NCI-H526 treated with DMSO at 0.1 percent for 48 hours (cell line): ENCODE measurements at places on chromosomes 5 and 9.

GRCh38 chr5:132480546-132480892, 10.1 kb downstream of the IRF1 start:
- DNase-seq, result no peak

DNA sequence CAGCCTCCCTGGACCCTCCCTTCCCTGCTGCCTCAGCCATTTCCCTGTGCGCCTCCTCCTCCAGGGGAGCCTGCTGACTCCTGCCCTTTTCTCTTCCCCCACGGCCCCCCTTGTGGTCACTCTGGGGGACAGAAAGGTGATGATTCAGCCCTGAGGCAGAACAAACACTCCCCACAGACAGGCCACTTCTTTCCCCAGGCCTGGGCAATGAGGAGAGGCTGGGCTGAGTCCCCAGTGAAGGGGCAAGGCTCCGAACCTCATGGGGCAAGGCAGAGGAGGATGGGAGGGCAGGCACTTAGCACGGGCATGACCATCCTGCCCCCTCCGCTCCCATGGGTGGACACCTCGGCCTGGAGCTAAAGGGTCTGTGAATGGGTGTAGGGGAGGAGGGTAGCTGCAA, 21.0 kb downstream of the CSF1R start:
- no peak for DNase-seq

GRCh38 chr5:56766926-56767325, 48.4 kb upstream of the MAP3K1 start:
- DNase-seq, result no peak

DNA sequence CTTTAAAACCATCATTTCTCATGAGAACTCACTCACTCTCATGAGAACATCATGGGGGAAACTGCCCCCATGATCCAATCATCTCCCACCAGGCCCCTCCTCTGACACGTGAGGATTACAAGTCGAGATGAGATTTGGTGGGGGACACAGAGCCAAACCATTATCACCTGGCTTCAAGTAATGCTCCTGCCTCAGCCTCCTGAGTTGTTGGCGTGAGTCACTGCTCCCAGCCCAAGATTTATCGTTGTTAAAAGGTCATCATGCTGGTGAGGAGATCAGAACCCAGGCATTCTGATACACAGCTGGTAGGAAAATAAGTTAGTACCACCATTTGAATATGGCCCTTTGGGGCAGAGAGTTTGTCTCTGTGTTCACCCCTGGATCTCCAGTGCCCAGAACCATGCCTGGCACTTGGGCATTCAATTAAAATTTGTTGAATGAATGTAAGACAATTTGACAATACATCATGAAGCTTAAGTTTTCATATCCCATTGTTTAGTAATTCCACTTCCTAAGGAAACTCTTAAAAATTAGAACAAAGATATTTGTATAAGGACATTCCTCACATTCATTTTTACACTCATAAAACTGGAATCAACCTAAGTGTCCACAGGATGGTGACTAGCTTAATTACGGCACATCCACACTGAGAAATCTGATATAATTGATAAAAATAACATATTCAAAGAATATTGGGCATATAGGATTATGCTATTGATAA, 58.0 kb upstream of the COL15A1 start:
- DNase-seq, result no peak

- no peak for DNase-seq
Observed at GRCh38 chr9:127858041-127858512, 3.6 kb upstream of the ENG start.

- DNase-seq, result no peak
Observed at GRCh38 chr5:63085561-63085960, 506.9 kb downstream of the LRRC70 start.
